Caco-2 (cell line): ENCODE measurements at places on chromosomes 16 and 17. TPM values are rescaled to one million over a fixed set of nuclear protein-coding genes. Genes with fewer than 3 reads are reported as not detected.

The FBRS gene
- total RNA-seq, result 46.1 and 47.9 TPM in 2 replicates

The CPNE7 gene
- 40.4 and 50.0 TPM in 2 replicates for total RNA-seq

The PRCD gene
- not detected in 2 replicates for total RNA-seq

The HOXB1 gene
- total RNA-seq, result not detected in 2 replicates

The SLC13A5 gene
- total RNA-seq, result 0.11 TPM in 1 of 2 replicates, not detected in the other

The CTRB1 gene
- not detected in 2 replicates for total RNA-seq

The PRSS33 gene
- total RNA-seq, result not detected in 2 replicates
